Stimulated activated CD4-positive, alpha-beta T cell treated with anti-CD3 and anti-CD28 coated beads, Interleukin-15, amount 100 ng/mL, for 1 hour (primary cell): ENCODE measurements at places on chromosomes 2 and 18.

DNA sequence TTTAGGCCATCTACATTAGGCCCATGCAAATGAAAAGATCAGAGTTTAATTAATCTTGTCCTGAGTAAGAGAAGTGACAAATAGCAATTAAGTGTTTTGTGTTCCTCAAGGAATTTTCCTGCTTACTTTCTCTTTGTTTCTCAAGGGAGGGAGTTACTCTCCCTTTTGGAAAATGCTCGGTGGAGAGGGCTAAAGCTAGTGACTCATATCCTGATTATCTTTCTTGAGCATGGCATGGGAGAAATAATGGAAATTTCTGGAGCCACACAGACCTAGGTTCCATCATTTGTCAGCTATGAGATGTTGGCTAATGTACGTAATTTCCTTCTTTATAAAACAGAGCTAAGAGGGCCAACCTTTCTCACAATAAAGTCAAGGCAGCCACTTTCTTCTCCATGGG is 177.1 kb downstream of the ETAA1 start:
- no peak for DNase-seq

GRCh38 chr2:129074298-129074920 is 755.7 kb upstream of the HS6ST1 start:
- DNase-seq, result no peak

DNA sequence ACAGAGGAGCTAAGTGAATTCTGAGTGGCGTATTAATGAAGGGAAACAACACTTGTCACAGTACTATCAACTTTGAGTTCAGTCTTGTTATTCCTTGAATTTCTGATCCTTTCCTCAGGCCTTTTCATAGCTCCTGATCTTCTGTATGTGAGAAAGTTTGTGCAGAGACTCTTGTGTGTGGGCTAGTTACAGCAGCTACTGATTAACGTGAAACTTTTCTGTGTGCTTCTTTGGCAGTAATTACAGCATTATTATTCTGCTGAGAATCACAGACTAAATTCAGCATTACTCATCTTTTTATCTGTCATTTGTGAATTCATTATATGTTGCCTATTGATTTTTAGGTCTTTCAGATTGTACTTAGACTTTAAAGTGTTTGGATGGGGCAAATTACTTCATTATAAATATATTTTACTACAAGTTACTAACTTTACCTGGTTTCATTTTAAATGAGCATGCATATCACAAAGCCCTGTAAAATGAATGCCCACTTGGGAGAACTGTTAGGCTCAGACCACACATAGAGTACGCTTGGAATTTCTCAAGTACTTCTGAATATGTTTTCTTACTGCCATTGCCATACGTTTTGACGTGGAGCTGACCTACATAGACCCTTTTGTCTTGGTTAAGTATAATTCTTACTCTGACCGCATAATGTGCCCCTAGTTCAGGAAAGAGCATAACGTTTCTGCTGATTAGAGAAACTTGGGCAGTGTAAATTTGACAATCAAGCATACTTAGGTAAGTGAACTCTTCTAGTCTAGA is 36.2 kb downstream of the CREB1 start:
- no peak for DNase-seq

DNA sequence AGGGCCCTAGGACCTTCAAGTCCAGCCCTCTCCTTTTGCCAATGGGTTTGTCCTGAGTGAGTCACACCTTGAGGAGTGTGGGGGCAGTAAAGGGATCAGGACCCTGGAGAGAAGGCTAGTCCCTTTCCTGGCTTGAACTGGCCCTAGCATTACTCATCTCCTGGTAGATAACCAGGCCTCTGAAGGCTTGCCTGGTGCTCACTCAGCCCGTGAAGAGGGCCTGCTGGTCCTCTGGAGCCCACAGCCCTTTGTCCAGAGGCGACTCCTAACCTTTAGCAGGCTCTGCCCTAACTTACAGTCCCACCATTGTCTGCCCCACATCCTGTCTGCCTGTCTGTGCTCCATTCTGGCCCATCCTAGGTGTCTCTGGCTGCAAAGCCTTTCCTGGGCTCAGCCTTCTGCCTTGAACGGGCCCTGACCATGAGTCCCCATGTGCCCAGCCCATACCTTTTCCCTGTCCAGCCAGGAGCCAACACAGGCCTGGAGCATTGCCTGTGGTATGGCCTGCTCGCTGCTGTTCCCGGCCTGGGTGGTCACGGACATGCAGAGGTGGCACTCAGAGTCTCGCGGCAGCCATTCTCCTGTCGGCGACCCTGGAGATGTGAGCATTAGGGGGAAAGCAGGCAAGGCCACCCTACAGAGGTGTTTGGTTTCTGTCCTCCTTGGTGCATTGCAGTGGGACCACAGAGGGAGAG is 5.0 kb downstream of the SFTPB start:
- no peak for DNase-seq

GRCh38 chr2:28981016-28981441 is at the start of gene TOGARAM2:
Gene TOGARAM2, plus strand, starts transcription at chr2:28981298. Its CDS starts 13,537 bp downstream, at chr2:28994835.
- DNase-seq, result no peak

- no peak for DNase-seq
These were observed 157.2 kb upstream of the SLC14A2 start for GRCh38 chr18:45458033-45458432.
